ENCODE measurements at places on chromosomes 1 and 21.

GRCh38 chr1:59062743-59063142, 234.2 kb upstream of the FGGY start:
- DNase-seq = no peak

DNA sequence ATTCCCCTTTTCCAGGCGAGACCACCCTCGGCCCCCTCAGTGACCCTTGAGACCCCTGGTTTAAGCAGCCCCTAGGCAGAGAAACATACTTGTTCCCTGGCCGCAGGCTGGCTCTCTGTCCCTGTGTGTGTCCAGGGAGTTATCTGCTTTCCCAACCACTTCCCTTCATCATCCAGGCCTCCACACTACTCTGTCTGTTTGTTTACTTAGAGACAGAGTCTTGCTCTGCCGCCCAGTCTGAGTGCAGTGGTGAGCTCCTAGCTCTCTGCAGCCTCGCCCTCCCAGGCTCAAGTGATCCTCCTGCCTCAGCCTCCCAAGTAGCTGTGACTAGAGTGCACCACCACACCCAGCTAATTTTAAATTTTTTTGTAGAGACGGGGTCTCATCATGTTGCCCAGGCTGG, 5.8 kb upstream of the VWA1 start:
- no peak for DNase-seq

- peak; percentile 84 for DNase-seq
Observed at GRCh38 chr1:27598902-27599528, 4.9 kb downstream of the AHDC1 start.

GRCh38 chr1:19081218-19081893, 124.9 kb upstream of the IFFO2 start:
- DNase-seq = peak; percentile 41

DNA sequence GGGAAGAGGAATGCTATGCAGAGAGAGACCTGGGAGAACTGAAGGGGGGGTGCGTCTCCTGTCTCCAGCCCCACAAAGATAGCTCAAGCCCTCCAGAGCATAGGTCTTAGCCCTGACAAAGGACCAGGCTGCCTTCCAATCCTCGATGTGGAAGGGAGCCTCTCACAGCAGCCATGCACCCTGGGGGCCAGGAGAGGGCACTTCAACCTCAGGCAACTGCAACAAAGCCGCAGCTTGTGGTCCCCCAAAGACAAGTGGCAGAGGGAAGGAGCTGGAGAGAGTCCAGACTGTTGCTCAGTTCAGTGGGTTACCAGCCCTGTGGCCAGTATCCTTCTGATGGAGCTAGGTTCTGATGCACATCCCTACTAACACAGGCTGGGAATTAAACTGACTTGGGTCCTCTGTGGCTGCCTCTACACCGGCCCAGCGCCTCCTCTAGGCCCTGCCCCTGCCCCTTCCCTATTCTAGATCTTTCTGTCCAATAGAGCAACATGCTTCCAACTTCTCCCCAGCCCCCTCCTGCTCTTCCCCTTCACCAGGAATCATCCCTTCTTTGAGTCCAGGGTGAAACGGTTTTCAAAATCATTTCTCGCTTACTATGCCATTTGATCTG, 100.7 kb upstream of the SPATA6 start:
- peak; percentile 81 for DNase-seq

DNA sequence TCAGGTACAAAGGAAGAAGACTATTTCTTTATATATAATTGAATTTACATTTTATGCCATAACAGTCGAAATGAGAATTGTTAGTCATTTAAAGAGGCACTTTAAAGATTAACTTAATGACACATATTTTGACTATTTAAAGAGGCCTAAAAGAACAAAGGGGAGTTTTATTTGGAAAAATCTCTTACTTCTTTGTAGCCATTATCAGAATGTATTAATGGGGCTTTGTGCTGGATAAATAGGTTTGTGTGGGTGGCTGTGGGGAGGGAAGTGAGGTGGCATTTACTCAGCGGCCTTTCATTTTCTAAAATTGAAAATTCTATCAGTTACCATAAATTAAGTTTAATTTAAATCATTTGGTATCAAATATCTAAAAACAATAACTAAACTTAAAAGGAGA, 462.2 kb upstream of the CXADR start:
- no peak for DNase-seq

DNA sequence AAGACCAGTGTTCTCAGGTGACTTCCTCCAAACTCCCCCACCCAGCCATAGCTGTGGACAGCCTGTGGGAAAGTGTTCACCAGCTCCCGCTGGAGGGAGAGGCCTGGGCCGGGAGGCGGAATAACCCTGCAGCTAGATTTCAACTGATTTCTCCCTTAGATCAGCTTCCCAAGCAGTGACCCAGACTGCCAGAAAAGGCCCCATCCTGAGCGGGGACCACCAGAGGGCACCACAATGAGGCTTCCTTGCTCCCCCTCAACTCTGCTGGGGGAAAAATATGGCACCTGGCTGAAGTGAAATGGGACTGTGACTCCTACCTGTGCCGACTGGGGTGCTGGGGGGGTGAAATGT, 50.8 kb downstream of the RHBG start:
- no peak for DNase-seq

GRCh38 chr1:156508955-156509234, 8.3 kb upstream of the MEF2D start:
- no peak for DNase-seq

GRCh38 chr1:162019006-162019405, 4.7 kb downstream of the OLFML2B start:
- DNase-seq = no peak

- DNase-seq = no peak
Observed at GRCh38 chr21:38956856-38957571, 151.3 kb downstream of the ETS2 start.

Data from urothelium cell line (cell line).